Cardiac muscle cell (in vitro differentiated cells and primary cell): ENCODE measurements at places on chromosomes 3 and 15. TPM values are rescaled to one million over a fixed set of nuclear protein-coding genes. Genes with fewer than 3 reads are reported as not detected.

Gene APOD
- not detected in 2 replicates for total RNA-seq

Gene ADAMTSL3
- total RNA-seq = 0.88 and 2.0 TPM in 2 replicates

Gene LIPC
- total RNA-seq = not detected in 2 replicates

Gene ITIH1
- total RNA-seq = not detected in 2 replicates

Gene AMOTL2
- total RNA-seq = 64.2 and 103 TPM in 2 replicates

Gene DAZL
- total RNA-seq = not detected in 2 replicates

Gene TGM4
- not detected in 2 replicates for total RNA-seq

Gene SLC35A5
- 11.1 and 16.7 TPM in 2 replicates for total RNA-seq

Gene CCR3
- not detected in 2 replicates for total RNA-seq

Gene PLA2G4E
- 0.06 TPM in 1 of 2 replicates, not detected in the other for total RNA-seq

Gene TRPM1
- not detected in 2 replicates for total RNA-seq

Gene GXYLT2
- 36.4 and 43.1 TPM in 2 replicates for total RNA-seq

Gene ADPRH
- 2.7 and 3.6 TPM in 2 replicates for total RNA-seq

Gene ATP10A
- total RNA-seq = not detected in 2 replicates

Gene PPARG
- 0.32 and 0.45 TPM in 2 replicates for total RNA-seq

Gene FANCD2OS
- not detected in 2 replicates for total RNA-seq

Gene DZIP1L
- total RNA-seq = 28.2 and 81.3 TPM in 2 replicates

Gene IL5RA
- total RNA-seq = 0.07 TPM in 1 of 2 replicates, not detected in the other

Gene GOLGA6L4
- total RNA-seq = 0.63 and 2.4 TPM in 2 replicates

Gene P2RY13
- total RNA-seq = not detected in 2 replicates

Gene CHDH
- total RNA-seq = 11.5 and 36.1 TPM in 2 replicates

Gene CCDC33
- 2.3 and 9.5 TPM in 2 replicates for total RNA-seq

Gene TMEM45A
- total RNA-seq = 37.6 and 58.0 TPM in 2 replicates

Gene TBC1D2B
- total RNA-seq = 8.8 and 16.5 TPM in 2 replicates

Gene TTLL13
- 0.21 TPM in 2 replicates for total RNA-seq

Gene TIMP4
- 0.11 TPM in 1 of 2 replicates, not detected in the other for total RNA-seq

Gene GRK7
- not detected in 2 replicates for total RNA-seq

Gene UBE2Q2
- total RNA-seq = 27.0 and 36.7 TPM in 2 replicates

Gene AP3B2
- 3.0 TPM in 2 replicates for total RNA-seq

Gene COX17
- 45.5 and 56.8 TPM in 2 replicates for total RNA-seq

Gene LARP6
- 39.7 and 45.7 TPM in 2 replicates for total RNA-seq

Gene MESP2
- total RNA-seq = 0.32 and 2.4 TPM in 2 replicates

Gene SPSB4
- 66.4 and 82.2 TPM in 2 replicates for total RNA-seq

Gene WDR93
- 0.06 and 0.70 TPM in 2 replicates for total RNA-seq

Gene GREM1
- total RNA-seq = 0.09 and 0.39 TPM in 2 replicates

Gene SERPINI2
- 0.57 TPM in 1 of 2 replicates, not detected in the other for total RNA-seq

Gene GNAT1
- not detected in 2 replicates for total RNA-seq

Gene GTF2A2
- 22.2 and 52.1 TPM in 2 replicates for total RNA-seq

Gene ADGRG7
- 43.2 and 46.5 TPM in 2 replicates for total RNA-seq

Gene MYH15
- 0.24 and 0.56 TPM in 2 replicates for total RNA-seq

Gene SV2B
- total RNA-seq = 0.03 TPM in 1 of 2 replicates, not detected in the other

Gene CELSR3
- 5.4 and 5.9 TPM in 2 replicates for total RNA-seq

Gene NR2E3
- total RNA-seq = 0.09 TPM in 1 of 2 replicates, not detected in the other

Gene OSTN
- total RNA-seq = 0.06 TPM in 1 of 2 replicates, not detected in the other

Gene IGDCC3
- total RNA-seq = 41.9 and 54.6 TPM in 2 replicates

Gene GRM7
- 1.1 and 1.7 TPM in 2 replicates for total RNA-seq

Gene LYZL4
- 4.3 and 5.4 TPM in 2 replicates for total RNA-seq

Gene CD80
- total RNA-seq = 0.28 and 0.39 TPM in 2 replicates

Gene KLHL40
- total RNA-seq = 0.14 and 0.39 TPM in 2 replicates

Gene NANOGP8
- not detected in 2 replicates for total RNA-seq
